NCI-H1436 (cell line): ENCODE measurements at places on chromosomes 3 and 15.

DNA sequence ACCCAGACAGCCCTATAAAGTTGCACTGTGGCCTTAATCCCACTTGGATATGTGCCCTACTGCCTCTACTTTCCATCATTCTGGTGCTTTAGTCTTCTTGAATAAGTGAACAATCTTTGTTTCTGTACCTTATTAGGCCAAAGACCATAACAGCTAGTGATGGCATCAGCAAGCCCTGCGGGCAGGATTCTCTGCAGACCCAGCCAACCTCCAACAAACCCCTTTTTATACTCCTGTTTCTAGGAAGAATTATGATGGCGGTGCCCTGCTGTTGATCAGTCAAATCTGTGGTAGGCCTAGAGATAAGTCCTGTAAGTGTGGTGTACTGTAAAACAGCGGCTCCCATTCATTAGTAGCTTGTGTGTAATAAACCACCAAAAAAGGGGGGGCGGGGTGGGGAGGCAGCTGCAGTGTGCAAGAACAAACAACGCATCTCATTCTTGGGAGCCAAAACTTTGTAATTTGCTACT, 40.5 kb downstream of the SOX2 start:
- DNase-seq: no peak

GRCh38 chr3:123028233-123028828, 768 bp upstream of the SEMA5B start:
- DNase-seq: peak; percentile 69

DNA sequence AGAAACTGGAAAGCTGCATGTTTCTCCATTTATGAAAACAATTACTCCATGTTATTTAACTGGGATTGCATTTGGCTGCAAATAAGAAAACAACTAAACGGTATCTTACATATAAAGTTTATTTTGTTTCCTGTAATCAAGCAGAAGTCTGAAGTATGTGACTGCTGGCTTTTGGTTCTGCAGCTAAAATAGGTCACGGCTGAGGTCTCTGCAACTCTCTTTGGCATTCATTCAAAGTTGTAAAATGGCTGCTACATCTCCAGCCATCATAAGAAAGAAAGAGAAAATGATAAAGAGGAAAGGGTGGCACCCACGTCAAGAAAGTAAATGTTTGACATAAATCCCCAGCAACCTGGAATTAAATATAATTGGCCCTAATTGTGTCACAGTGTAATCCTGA, 406.1 kb downstream of the TBC1D5 start:
- no peak for DNase-seq

DNA sequence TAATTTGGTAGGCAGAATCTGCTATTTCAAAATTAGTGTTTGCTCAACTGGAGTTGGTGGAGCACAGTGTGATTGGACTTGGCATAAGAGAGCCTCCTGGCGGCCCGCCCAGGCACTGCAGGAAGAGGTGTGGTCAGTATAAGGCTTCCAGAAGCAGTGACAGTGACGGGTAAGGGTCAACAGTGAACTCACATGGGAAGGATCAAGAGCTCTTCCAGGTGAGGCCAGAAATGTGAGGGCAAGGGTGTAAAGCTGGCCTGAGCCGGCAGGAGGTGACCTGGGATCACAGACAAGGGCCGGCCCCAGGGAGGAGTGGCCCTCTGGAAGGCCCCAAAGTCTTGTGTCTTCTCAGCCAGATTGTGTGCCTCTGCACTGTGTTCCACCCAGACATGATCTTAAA, 93.2 kb upstream of the RNF7 start:
- DNase-seq: peak; percentile 28

DNA sequence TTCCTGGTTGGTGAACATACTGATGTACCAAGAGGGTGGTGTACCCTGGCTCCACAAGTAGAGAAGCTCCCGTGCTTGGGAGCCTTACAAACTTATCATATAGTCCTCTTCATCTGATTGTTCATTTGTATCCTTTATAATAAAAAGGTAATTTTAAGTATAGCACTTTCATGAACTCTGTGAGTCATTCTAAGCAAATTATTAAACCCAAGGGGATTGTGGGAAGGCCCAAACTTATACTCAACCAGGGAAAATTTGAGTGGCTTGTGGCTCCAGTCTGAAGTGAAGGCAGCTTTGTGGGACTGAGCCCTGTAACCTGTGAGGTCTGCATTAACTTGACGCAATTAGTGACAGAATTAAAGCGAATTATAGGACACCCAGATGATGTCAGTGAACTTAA, 29.0 kb downstream of the TTBK2 start:
- no peak for DNase-seq

- no peak for DNase-seq
Measured at GRCh38 chr15:58865425-58865880, 68.0 kb downstream of the SLTM start.

GRCh38 chr3:83514130-83514914, 1444.5 kb upstream of the CADM2 start:
- DNase-seq: no peak

DNA sequence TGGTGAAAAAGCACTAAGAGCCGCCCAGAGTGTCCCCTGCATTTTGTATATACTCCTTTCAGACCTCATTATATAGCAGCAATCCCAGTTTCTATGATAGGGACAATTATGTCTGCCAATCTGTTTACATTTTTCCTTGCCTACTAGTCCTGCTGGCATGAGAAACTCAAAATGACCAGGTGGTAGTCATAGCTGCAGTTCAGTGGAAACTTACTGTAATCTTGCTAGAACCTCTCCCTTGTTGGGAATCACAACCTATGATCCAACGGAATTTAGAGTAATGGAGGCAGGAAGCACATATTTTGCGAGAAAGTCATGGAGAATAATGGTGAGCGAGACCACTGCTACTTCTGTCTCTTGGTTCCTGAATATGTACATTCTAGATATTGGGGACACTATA, 28.6 kb upstream of the MINAR1 start:
- no peak for DNase-seq

GRCh38 chr3:74862476-74862875, 248.0 kb upstream of the CNTN3 start:
- no peak for DNase-seq

GRCh38 chr3:10361375-10361774, 40.5 kb upstream of the SEC13 start:
- DNase-seq: no peak

GRCh38 chr3:108505811-108506210, 4.6 kb downstream of the MYH15 start:
- no peak for DNase-seq

GRCh38 chr3:30694668-30695067, 88.3 kb downstream of the TGFBR2 start:
- no peak for DNase-seq

- DNase-seq: no peak
Measured at GRCh38 chr15:69045802-69046201, 31.3 kb downstream of the NOX5 start.

DNA sequence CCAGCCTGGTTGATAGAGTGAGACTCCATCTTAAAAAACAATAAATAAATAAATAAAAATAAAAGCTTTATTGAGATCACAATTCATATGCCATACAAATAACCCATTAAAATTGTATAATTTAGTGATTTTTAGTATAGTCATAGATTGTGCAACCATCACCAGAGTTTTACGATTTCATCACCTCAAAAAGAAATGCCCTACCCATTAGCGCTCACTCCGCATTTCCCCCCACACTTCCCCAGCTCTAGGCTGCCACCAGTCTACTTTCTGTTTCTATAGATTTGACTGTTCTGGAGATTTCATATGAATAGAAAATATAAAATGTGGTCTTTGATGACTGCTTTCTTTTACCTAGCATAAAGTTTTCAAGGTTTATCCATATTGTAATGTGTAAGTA, 57.0 kb downstream of the ARHGEF26 start:
- no peak for DNase-seq

DNA sequence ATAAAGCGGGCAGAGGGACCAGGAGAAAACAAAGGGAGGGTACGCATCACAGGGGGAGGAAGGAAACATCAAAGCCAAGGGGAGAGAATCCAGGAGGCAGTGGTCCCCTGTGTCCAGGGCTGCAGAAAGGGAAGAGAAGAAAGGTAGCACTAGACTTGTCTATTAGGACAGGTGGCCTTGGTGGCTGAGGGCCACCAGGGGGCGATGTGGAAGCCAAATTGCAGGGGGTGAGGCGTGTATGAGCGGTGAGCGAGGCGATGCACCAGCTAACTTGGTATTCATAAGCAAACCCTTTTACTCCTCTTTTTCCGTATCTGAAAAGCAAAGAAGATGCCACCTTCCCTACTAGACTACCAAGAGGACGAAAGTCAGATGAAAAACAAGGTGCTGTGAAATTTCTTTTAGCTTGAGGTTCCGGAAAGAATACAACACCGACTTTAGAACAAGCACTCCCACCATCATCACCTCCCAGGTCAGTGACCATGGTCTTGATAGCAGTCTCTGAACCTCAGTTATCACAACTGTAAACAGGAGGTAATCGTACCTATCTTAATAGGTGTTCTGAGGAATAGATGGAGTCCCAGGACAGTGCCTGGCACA, 654.4 kb upstream of the ADAMTS9 start:
- DNase-seq: no peak

DNA sequence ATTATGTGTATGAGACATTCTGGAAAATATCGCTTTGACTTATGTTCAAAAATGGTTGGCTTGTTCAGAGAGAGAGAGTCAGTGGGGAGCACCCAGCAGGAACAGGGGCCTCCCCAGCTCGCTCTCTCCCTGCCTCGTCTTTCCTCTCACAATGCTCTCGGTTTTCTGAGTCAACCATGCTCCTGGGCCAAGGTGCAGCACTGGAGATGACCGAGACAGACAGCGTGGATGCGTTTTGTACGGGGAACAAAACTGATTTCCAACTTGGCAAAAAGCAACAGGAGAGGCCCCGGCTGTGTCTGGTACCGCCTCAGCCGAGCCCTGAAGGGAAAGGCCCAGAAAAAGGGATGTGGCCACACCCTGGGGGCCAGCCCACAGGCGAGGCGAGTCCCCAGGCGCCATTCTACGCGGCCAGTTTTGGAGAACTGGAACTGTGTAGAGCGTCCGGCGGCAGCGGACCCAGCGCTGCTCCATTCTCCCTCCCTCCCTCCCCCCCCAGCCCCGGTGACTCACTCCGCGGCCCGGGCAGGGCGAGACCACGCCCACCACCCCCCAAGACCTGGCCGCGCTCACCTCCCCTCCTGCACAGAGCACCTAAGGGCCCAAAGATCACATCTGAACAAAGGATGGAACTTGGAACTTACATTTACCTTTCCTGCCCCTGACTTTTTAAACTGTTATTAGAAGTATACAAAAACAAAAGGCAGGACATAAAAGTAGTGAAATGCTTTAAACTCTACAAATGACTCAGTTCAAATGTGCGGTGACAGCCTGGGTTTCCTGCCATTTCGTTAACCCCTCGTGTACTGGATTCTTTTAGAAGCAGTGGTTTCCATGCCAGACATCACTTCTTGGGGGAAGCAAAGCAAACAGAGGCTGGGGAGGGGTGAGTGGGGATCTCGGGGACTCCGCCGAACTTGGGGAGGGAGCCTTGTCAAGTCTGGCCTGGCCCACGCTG, 12.7 kb downstream of the ATP10A start:
- no peak for DNase-seq

- DNase-seq: no peak
Measured at GRCh38 chr15:98893401-98893800, 114.2 kb downstream of the PGPEP1L start.

DNA sequence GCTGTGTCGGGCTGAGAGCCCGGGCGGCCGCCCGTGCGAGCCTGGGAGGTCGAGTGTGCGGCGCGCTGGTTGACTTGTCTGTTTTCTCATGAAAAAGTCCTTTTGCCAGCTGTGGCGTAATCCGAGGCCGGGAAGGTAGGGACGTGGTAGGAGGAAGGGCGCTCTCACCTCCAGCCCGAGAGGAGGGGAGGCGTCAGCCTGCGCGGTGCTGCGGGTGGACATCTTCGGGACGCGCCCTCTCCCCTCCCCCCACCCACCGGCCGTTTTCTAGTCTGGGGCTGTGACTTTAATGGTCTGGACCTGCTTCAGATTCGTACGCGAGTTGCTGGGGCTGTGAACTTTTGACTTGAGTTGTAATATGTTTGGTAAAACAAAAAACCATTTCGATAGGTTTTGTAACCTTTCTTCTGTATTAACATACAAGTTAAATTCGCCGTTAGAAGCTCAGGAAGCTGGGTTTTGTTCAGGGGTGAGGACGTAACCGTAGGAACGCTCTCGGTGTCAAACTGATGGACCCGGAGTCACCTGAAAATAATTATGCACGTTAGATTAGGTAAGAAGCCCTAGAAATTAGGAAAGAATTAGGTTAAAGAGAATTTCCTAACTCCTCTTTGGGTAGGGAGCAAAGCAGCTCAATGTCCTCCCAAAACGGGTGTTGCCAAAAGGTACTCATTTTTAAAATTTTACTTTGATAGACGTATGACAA, 762 bp downstream of the NCK1 start:
- DNase-seq: peak; percentile 24

DNA sequence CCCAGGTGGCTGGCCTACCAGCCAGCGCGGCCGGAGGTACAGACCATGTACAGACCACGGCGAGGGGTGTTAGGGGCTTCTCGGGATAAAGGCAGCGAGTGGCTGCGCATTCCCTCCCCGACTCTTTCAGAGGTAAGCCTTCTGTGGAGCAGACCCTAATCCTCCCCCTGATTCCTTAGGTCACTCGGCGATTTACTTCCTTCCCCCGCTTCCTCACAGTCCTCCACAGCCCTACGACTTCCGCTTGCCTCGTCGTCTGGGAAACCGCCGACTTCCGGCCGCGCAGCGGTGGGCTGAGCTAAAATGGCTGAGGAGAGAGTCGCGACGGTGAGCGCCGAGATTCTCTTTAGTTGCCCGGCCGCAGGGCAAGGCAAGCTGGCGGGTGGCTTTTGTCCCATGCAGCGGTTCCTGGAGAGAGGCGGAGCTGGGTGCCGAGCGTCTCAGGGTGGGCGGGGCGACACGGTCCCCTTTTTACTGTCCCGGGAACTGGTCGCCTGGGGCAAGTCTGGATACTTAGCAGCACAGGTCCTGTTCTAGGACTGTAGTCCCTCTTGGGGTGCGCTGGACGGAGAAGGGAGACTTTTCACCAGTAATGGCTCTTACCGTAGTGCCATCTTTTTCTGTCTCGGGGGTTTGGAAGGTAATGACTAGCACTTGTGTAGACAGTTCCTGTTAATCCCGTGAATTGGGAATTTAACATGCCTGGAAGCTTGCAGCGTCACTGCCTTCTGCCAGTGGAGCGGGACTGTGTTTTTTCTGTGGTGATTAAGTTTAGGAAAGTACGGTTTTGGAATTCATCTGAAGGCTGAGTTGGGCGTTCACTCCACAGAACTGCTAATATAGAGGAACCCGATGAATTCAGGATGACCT, at the start of the genes BBS4 and HIGD2B:
Gene BBS4, plus strand, starts transcription at position 283 of the 870 bp plus-strand sequence. Its CDS starts 21 bp downstream, at position 304.
Gene HIGD2B, minus strand, starts transcription at position 258 of the 870 bp plus-strand sequence. CDS start 9,808 bp downstream, outside the sequence.
- no peak for DNase-seq

DNA sequence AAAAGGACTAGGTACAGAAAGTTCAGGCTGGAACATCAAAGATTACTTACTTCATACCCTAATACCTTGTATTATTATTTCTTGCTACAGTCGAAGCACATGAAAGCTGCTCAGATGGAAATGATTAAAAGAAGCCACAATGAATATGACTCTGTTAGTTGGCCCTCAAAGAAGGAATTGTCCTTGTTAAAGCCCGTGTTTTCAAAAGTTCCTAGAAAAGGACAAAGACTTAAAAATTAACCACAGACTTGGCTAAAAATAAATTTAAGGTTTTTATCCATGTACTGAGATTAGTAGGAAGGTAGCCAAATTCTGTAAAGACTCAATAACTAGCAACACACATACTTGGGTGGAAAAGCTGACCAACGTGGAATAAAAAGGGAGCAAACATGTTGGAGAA, 251.0 kb upstream of the RARB start:
- DNase-seq: no peak
